Fibroblast of gingiva (primary cell): ENCODE measurements at places on chromosomes 13 and 19.

DNA sequence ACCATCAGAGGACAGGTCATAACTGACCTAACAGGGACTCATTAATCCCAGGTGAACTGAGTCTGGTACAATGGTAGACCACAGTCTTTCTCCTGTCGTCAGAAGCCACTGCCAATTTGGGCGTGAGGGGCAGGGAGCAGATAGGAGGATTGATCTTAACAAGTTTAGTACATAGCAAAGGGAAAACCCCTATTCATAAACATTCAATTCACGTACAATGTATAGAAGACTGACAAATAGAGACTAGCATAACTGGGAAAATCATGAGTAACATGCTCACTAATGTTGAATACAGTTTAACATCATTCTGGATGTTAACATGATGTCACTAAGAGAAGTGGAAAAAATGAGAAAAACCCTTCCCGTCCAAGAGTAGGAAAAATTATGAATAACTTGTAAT, 54.1 kb downstream of the SLC7A1 start:
- no peak for DNase-seq

GRCh38 chr19:46602392-46603194, 1.5 kb downstream of the CALM3 start:
- no peak for DNase-seq

- DNase-seq, result peak; percentile 15
Measured at GRCh38 chr13:66430269-66430668, 799.9 kb downstream of the PCDH9 start.

- no peak for DNase-seq
Measured at GRCh38 chr13:39521701-39522100, 81.3 kb downstream of the LHFPL6 start.

GRCh38 chr13:36357231-36357630, 11.0 kb upstream of the SPART start:
- no peak for DNase-seq

DNA sequence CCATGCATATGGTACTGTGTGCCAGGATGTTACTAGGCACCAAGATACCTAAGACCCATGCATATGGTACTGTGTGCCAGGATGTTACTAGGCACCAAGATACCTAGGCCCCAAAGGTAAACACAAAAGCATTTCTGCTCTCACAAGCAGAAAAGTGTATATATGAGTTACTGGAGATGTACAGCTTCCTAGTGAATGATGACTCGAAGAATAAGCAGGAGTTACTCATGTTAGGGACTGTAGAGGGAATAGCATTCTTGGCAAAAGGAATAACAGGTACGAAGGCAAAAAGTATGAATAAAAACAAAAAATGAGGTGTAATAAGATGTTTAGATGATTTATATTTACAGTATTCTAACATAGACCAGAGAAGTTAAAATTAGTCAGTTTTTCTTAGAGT, 383.7 kb downstream of the DIAPH3 start:
- no peak for DNase-seq

DNA sequence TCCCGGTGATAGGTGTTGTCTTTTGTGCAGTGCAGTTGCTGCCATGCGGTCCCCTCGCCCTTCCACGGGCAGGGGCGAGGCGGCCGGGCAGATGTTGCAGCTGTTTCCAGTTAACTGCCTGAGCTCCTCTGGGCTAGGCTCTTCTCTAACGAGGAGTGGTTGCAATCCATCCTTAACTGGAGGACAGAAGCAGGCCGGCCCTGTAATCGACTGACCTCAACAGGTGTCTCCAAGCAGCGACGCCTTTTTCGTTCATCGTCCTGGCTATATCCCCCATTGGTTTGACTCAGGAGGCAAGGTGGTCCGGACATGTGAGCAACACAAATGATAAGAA, 1.9 kb upstream of the TSC22D1 start:
- DNase-seq, result peak; percentile 67

DNA sequence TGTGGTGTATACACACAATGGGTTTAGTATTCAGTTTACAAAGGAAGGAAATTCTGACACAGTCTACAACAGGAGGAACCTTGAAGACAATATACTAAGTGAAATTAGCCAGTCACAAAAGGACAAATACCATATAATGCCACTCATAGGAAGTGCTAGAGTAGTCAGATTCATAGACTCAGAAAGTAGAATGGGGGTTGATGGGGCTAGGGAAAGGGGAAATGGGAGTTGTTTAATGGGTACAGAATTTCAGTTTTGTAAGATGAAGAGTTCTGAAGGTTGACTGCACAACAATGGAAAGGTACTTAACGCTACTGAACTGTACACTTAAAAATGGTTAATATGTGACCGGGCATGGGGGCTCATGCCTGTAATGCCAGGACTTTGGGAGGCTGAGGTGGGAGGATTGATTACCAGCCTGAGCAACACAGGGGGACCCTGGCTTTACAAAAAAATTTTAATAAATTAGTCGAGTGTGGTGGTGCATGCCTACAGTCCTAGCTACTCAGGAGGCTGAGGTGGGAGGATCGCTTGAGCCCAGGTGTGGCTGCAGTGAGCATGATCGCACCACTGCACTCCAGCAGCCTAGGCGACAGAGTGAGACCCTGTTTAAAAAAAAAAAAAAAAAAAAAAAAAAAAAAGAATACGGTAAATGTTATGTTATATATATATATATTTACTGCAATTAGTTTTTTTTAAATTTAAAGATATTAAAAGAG, 45.0 kb downstream of the SLC15A1 start:
- DNase-seq, result no peak

DNA sequence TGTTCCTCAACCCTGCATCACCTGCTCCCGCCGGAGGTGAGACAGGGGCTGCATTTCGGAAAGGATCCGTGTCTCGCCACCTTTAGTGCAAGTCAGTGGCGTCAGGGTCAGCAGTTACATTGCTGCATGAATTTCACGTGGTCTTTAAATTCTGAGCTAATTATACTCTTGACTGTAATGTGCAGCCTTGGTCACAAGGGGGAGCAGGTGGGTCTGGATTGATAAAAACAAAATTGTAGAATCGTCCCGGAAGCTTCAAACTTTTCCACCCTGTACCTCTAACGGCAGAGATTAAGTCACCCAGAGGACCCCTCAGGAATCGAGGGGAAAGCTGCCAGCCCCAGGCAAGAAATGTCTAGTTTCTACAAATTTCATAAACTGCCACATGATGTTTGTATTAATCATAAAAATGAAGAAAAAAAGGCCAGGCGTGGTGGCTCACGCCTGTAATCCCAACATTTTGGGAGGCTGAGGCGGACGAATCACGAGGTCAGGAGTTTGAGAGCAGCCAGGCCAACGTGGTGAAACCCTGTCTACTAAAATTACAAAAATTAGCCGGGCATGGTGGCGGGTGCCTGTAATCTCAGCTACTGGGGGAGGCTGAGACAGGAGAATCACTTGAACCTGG, 20.2 kb downstream of the BBC3 start:
- peak; percentile 71 for DNase-seq

DNA sequence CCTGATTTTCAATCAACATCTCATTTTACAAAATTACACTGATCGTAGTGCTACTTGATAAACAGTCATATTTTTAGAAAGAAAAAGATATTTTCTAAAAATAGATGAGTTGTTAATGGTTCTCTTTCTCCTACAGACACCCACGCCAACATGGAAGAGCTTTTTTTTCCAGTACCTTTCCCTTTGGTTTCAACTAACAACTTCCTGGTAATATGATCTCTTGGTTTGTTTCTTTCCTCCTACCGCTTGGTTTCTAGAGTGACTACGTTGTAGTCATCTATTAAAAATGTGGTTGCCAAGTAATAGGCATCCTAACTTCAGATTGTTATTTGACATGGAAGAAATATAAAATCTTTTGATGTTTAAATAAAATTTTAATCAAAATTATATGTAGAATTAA, 189.0 kb downstream of the LACC1 start:
- peak; percentile 39 for DNase-seq
